Placental pericyte (primary cell): ENCODE measurements at places on chromosomes 12 and 14. TPM values are rescaled to one million over a fixed set of nuclear protein-coding genes. Genes with fewer than 3 reads are reported as not detected.

KRT74 gene
- not detected in 2 replicates for total RNA-seq

PRPH gene
- total RNA-seq: not detected in 2 replicates

NFE2 gene
- 0.44 TPM in 1 of 2 replicates, not detected in the other for total RNA-seq

CELA1 gene
- not detected in 2 replicates for total RNA-seq

GYS2 gene
- not detected in 2 replicates for total RNA-seq

C2CD5 gene
- 13.8 and 21.8 TPM in 2 replicates for total RNA-seq

METTL1 gene
- 12.5 and 12.7 TPM in 2 replicates for total RNA-seq

KCNC2 gene
- total RNA-seq: not detected in 2 replicates

PTPRB gene
- total RNA-seq: 2.2 and 5.0 TPM in 2 replicates

BCL11B gene
- not detected in 2 replicates for total RNA-seq

SLC38A4 gene
- 3.1 and 14.7 TPM in 2 replicates for total RNA-seq

C1QL4 gene
- total RNA-seq: under 0.01 and 0.14 TPM in 2 replicates
